ENCODE measurements at places on chromosomes 1 and 21.

- DNase-seq = no peak
Observed at GRCh38 chr1:10621906-10622305, 147.2 kb downstream of the PEX14 start.

DNA sequence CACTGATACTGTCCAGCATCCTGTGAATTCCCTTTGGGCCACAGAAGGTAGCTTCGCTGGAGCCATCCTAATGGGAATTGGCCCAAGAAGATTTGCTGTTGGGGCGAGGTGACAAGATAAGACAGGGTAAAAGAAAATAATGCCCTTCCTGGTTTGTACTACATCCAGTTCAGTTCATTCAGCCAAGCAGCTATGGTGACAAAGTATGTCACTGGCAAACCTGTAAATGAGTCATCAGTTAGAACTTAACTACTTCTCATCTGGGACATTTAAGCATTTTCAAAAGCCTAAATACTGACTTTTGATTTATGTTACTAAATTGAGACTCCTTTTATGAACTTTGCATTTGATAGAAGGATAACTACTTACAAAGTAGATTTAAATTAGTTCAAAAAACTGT, 54.2 kb downstream of the WDR64 start:
- no peak for DNase-seq

- DNase-seq = no peak
Observed at GRCh38 chr1:111930356-111930755, 59.1 kb downstream of the KCND3 start.

GRCh38 chr21:41816583-41817165, 49.8 kb upstream of the RIPK4 start:
- DNase-seq = peak; percentile 86

DNA sequence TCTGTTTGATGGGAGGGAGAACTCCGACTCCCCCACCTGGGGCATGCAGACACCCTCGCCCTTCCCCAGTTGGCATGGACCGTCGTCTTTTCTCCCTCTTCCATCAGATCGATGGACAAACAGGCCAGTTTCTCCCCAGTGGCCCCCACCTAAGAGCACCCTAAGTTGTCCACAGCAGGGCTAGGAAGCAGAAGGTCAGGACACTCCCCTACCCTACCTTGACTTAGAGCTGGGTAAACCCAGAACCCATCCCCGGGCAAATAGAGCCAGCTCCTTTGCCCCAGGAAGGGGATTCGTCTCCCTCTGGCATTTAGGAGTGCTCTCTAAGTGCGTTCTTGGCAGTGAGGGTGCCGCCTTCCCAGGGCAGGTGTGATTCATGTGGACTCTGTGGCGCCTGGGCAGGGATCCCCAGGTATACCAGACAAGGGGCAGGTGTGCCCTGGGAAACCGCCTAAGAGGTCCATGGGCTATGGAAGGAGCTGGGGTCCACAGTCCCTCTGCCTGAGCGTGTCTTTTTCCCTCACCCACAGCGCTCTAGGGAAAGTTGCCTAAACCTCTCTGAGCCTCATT, 2.7 kb upstream of the RUNX3 start:
- no peak for DNase-seq
